Bone marrow (tissue), 2 donors: ENCODE measurements at places on chromosomes 1 and 21.

DNA sequence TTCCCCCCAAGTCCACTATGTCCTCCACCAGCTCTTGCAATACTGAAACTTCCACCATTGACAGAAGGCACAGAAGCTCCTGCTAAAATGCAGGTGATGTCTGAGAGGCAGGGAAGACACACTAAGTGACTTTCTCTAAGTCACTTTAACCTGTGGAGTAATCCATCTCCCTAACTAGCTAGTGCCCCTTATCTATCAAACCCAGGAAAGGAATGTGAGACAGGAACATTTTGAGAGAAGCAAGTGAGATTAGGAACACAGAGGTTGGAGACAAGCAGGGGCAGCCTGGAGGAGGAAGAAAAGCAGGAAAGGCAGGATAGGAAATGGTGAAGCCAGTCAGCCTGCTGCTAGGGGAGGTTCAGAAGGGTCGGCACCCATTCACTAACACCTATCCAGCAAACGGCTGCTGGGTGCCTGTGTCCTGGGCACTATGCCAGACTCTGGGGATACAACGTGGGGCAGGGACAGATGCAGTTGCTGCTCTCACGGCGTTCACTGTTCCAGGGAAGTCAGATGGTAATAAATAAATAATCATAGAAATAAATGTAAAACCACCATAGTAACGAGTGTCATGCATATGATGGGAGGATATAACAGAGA lies 7.0 kb downstream of the GPA33 start:
- DNase-seq = no peak

- DNase-seq = no peak
Measured at GRCh38 chr1:1436630-1437032, 1.1 kb downstream of the VWA1 start.

GRCh38 chr1:234258071-234258470 lies 115.2 kb upstream of the COA6 start:
- no peak for DNase-seq

GRCh38 chr1:201230676-201231075 lies 40.1 kb downstream of the IGFN1 start:
- DNase-seq = no peak

- no peak for DNase-seq
Measured at GRCh38 chr1:170097449-170097948, 23.0 kb upstream of the KIFAP3 start.

DNA sequence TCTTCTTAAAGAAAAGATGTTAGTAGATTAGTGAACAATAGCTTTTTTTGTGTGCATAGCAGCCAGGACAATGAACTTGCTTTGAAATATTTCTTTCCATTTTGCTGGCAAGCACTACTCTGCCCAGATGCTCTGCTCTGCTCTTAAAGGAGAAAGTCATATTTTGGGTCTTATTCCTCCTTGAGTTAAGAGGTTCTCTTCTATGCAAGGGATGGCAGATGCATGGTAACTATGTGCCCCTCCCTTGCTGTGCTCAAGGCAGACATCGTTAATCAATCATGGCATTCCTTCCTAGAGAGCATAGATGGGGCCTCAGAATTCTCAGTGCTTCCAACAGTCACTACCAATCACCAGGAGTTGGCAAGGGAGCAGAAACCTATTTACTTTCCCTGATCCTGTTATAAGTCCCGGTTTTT lies 27.6 kb downstream of the NIPAL3 start:
- no peak for DNase-seq

DNA sequence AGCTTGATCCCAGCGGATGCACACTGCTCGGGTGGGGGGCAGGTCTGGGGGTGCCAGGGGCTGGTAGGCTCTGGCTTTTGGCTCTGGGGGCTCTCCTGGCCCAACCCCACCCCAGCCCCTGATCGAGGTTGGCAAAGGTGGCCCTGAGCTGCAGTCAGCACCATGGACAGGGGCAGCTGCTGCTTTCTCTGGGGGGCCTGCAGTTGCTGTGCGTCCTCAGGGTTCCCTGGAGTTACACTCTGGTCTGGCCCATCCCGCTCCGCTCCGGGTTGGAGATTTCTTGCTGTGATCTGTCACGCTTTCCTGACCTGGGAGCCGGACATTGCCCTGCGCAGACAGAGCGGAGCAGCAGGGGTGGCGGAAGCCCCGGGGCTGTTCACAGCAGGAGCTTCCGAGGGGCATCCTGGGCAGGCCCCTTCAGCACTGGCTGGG lies 8.0 kb upstream of the PLCH2 start:
- DNase-seq = no peak

DNA sequence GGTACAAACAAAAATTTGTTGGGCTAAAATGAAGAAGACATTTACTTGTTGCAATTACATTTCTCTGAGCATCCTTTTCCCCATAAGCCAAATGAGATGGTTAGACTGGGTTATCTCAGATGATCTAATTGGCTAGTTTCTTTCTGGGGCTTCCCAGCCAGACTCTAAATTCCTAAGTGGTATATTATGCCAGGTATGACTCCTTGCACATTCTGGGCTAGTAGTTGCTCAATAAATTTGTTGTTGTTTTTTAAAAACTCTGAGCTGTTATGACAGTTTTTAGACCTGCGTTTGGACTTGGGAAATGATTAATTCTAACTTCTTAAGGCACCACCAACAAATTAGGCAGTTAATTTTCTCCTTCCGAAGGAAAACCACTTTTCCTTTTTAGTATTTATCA lies 66.1 kb downstream of the UCK2 start:
- DNase-seq = no peak

DNA sequence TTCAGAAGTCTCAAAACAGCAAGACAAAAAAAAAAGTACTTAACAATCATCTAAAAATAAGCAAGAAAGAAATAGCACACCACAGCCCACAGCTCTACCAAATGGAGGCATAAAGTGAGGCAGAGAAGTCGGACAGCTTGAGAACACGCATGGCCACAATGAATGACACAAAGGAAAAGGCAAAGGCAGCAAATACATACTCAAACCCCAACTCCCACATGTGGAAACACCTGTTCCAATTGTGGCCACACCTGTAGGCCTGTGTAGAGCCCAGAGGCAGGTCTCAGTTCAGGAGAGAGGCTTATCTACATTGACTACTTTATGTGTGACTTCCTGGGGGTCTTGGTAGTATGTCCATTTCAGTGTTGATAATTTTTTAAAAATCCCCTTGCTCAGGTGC lies 543.5 kb downstream of the LMO4 start:
- no peak for DNase-seq

GRCh38 chr1:30423570-30423969 lies 299.8 kb downstream of the MATN1 start:
- DNase-seq = no peak

DNA sequence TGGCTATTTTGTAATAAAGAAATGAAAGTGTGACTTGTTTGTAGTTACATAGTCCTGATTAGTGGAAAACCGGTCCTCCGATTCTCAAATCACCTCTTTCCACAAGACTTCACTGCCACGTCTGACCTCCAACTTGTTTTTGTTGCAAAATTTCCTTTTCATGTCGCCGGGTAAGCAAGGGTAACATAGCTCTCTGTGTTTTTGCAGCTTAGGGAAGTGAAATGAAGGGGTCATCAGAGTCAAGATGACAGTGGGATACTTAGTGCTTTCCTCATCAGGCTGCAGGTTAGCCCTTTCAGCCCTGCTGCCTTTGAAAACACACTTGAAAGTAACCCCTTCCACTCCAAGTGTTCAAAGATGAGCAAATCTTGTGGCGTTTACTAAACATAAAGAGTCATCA lies 217.9 kb downstream of the USP25 start:
- DNase-seq = no peak

- no peak for DNase-seq
Measured at GRCh38 chr1:101069158-101069557, 43.6 kb upstream of the DPH5 start.

GRCh38 chr1:68558321-68559026 lies 61.6 kb upstream of the DEPDC1 start:
- no peak for DNase-seq

DNA sequence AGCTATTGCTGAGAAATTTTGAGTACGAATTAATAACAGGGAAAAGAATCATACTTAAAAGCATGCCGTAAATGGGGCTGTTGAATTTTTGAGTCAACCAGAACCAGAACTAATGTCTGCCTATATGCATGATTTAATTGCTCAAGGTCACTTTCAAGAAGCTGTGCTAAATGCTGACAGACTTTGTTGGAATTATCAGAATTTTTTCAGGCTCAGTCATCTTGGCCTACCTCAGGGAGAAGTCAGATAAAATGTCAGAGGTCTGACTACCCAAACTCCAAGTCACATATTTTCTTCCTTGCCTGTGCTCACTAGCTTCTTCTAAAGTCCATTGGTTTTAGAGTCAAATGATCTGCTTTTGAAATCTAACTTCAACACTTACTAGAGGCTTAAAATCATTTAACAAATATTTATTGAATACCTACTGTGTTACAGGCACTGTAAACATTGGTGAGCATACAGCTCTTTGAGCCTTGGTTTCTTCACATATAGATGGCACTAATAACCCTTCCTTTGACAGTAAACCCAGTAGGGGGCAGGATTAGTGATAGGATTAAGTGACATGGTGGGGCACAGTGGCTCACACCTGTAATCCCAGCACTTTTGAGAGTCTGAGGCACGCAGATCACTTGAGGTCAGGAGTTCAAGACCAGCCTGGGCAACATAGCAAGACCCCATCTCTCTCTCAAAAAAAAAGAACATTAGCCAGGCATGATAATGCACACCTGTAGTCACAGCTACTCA lies 121.2 kb upstream of the SLC44A3 start:
- no peak for DNase-seq

DNA sequence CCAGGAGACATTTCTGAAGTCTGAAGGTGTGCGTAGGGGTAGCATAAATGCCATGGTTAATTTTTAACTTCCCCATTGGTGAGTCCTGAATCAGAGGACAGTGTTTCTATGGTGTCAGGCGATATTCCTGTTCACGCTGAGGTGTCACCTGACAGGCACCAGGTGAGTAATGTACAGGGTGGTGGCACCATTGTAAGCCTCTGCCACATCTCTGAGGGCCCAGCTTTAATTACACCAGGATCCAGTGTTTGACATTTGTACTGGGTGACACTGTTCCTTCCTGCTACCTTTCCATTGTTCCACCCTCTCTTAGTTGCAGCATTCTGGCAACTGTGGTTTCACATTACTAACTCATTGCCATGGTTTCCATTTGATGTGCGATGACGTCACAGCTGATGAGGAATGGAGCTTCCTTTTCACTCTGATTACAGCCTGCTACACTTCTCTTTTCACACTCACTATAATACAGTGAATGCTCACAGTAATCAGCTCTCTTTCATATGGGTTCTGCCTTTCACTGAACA lies 40.6 kb upstream of the MARK1 start:
- no peak for DNase-seq

DNA sequence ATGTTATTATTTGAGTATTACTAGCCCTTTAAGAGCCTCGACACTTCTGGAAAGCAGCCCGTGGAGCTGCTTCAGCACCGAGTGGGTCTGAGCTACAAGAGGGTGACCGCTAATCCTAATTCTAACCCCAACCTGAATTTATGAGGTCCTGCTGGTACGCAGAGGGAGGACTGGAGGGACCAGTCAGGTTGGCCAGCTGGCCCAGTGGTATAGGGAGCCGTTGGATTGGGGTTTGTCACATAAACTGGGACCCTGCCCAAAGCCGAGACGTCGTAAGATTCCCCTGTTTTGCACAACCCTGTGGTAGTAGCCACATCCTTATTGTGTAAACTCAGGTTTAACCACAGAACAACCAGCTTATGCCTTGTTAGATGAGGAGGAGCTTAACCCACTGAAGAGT lies 60.8 kb upstream of the F3 start:
- peak; percentile 32 for DNase-seq
